ENCODE measurements at places on chromosomes 1 and 21.
A peak's percentile ranks its signal among the peaks of the same experiment; 100 is the strongest.

DNA sequence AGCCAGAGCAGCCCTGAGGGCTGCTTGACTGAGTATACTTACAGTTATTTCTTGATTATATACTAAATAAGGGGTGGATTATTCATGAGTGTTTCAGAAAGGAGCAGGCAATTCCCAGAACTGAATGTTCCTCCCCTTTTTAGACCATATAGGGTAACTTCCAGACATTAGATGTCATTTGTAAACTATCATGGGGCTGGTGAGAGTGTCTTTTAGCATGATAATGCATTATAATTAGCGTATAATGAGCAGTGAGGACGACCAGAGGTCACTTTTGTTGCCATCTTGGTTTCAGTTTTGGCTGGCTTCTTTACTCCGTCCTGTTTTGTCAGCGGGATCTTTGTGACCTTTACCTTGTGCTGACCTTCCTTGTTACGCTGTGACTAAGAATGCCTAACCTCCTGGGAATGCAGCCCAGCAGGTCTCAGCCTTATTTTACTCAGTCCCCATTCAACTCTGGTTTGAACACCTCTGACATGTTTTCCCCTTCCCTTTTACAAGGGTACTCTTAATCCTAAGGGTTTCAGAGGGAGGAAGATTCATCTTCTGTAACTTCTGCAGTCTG lies 16.2 kb downstream of the KCTD3 start:
- DNase-seq: no peak

DNA sequence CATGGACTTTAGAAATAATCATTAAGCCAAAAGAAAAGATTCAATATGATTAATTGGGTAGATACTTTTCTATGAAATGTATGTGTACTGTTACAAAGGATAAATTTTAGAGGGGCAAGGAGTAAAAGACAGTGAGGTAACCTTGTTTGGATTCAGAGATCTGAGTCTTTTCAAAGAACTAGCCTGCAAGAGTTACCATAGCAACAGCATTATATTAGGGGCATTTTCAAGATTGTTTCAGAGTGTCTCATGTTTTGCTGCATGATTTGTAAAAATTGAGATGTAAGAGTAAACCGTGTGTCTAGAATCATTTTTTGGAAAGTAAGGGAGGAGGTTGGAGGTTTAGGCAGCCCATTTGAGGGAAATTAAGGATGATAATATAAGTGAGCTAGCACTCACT lies 70.6 kb upstream of the KIAA1614 start:
- DNase-seq: no peak

- DNase-seq: no peak
These were observed 75.7 kb upstream of the F3 start for GRCh38 chr1:94617134-94617805.

DNA sequence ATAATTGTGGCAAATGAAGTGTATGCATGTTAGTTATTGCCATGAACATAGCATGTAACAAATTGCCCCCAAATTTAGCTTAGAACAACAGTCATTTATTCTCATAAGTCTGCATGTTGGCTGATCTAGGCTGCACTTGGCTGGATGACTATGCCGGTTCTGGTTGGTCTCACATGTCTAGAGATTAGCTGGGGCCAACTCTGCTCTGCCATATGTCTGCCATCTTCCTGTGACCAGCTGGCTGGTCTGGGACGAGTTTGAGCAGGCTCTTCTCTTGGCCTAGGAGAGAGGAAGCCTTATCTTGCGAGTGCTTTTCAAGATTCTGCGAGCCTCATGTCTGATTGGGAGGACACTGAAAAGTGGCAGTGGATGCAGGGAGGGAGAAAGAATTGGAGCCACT lies 198.3 kb upstream of the FAM78B start:
- no peak for DNase-seq

- DNase-seq: no peak
These were observed 89.7 kb downstream of the ITSN1 start for GRCh38 chr21:33732038-33732437.

DNA sequence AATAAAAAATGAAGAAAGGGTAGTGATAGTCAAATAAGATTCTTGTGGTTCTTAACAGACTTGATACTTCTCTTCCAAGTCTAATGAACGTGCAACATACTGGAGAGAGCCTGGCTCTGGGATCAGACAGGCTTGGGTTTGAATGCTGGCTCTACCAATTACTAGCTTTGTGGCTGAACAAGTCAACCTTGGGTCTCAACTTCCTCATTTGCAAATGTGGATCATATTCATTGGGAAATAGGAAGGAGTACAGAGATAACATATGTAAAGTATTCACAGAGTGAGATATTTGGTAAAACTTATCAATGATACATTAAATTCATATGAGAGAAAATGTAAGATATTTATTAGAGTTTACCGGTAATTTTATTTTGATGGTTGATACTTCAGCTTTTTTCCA lies 2.0 kb downstream of the EDEM3 start:
- DNase-seq: no peak

DNA sequence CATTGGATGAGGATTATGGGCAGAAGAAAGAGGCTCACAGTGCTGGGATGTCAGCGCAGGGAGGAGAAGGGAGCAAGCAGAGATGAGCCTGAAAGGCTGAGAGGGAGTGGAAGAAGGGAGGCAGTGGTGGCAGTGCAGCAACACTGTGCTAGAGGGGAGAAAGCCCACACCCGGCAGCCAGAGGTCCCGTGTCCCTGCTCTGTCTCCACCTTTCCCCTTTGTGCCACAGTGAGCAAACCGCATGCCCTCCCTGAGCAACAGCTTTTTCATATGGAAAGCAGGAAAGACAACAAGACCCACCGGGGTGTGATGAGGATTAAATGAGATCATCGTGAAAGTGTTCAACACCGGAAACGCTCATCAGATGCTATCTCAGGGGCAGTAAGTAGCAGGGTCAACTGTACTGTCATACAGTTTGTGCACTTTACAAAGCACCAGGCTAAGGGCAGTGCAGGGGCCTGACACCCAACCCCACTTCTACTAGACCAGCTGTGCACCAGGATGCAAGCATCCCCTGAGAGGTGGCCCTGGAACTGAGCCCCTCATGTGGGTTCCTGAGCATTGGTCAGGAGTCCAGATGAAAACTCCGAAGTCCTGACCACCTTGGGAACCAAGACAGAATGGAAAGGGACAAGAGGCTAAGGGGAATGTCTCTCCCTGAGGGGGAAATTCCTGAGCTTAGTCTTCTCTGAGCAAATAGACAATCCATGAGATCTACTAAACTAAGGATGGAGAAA lies 9.1 kb downstream of the NHLH1 start:
- DNase-seq: peak; percentile 19

GRCh38 chr1:230599926-230600656 lies 42.2 kb upstream of the COG2 start:
- DNase-seq: no peak

DNA sequence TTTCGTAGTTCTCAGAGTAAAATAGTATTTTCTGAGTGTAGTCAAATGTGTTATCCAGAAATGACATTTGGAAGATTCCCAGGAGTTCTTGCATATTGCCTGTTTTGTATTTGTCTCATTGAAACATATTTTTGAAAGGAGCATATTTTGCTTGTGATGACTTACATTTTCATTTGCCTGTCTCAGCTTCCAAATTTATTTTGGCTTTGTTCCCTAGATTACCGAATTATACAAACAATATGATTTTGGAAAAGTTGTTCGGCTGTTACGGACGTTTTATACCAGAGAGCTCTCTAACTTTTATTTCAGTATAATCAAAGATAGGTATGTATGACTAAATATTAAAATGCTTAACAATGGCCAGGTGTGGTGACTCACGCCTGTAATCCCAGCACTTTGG lies 46.0 kb downstream of the IARS2 start:
- DNase-seq: no peak

DNA sequence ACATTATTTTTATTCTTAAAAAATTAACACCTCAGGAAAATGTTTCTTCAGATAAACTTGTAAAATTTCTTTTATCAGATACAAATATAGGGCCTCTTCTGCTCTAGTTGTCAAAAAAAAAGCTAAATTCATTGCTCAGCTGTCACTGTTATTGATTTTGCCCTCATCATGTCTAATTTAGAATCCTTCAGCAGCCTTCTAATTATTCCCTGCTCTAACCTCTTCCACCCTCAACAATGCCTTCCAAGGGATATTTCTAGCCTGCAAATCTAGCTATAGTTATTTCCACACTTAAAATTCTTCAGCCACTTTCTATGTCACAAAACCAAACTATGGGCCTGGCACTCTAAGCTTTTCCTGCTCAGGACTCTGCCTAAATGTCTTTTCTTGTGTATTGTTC lies 25.2 kb downstream of the PDE4B start:
- DNase-seq: no peak

DNA sequence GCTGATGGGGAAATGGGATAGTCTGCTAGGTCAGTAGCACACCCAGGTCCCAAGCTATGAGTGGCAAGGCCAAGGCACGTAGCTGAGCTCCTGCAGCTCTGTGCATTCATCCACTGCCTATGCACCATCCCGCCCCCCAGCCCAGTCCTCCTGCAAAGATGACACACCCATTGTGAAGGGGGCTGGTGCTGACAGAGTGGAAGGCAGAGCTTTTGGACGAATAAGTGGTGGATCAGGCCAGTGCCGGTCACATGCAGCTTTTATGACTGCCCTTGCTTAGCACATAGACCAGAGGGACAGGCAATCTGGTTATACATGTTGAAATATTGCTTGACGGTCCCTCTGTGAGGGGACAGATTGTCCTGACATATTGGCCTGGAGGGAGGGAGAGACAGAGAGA lies 494.3 kb downstream of the PTPRU start:
- no peak for DNase-seq

DNA sequence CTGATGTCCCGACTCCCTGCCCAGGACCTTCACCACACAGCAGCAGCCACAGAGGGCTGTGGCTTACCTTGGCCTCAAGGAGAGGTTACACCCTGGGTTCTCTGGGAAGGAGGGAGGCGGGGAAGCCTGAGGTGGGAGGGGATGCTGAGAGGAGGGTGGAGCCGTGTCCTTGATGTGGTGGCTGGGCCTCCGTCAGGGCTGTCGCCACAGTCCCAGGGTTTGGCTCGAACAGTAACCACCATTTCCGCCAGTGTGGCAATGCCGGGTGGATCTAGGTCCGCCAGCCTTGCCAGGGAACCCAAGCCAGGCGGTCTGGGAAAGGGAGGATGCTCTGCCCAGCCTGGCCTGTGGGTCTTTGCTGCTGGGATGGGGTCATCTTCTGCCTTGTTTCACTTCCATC lies 18.4 kb upstream of the CDCA8 start:
- no peak for DNase-seq

GRCh38 chr1:67342076-67342890 lies 34.6 kb downstream of the IL12RB2 start:
- no peak for DNase-seq

DNA sequence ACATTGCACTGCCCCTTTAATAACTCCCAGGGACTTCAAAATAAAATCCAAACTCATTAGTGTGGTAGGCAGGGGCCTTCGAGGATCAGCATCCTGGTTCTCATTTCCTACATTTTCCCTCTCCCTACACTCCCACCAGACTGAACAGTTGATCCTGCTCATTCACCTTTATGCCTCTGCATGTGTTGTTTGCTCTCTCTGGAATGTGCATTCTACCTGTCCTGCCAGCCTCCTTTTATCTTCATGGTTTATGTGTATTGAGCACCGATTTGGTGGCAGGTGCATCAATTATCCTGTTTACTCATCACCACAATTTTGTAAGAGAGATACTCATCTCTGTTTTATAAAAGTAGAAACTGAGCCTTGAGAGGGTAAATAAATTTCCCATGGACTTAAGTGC lies 125.0 kb downstream of the ADSS2 start:
- no peak for DNase-seq

DNA sequence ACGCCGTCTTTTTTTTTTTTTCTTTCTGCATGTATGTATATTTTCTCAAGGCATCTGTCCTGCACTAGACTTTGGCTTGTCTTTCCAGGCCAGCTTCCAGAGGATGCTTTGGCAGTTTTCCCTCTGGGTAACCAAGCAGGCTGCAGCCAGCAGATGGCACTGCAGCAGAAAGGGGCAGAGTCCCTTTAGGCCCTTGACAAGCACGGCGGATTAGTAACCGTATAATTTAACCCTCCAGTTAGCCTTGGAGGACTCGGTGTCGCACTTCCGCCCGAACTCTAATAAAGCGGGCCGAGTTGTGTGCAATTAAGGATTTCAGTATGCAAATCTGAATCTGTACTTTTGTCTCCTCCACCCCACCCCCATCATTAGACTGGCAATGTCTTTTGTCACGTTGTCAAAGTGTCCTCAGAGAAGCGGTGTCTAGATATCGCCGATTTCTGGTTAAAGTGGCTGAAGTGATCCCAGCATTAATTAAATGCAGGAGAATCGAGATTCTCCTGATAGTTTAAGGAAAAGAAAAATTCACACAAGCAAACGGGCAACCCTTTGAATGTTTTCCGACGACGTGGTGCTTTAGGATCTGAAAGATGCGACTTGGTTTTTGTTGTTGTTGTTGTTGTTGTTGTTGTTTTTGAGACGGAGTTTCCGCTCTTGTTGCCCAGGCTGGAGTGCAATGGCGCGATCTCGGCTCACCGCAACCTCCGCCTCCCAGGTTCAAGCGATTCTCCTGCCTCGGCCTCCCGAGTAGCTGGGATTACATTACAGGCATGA lies 1.1 kb upstream of the TMEM167B start:
- DNase-seq: peak; percentile 86

DNA sequence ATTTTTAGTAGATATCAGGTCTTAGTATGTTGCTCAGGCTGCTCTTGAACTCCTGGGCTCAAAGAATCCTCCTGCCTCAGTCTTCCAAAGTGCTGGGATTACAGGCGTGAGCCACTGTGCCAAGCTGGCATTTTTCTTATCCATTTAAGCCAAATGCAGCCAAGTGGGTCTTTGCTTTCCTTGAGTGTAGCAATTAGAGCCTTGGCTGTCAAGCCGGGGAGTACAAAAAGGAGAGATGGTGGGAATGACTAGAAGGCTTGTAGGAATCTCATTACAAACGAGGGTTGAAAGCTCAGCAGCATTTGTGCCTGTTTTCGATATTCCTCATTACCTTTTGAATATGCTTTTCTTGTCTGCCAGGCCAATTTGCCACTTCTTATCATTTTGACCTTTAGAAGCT lies 140.9 kb downstream of the DISC1 start:
- no peak for DNase-seq

- DNase-seq: no peak
These were observed 72.0 kb downstream of the VCAM1 start for GRCh38 chr1:100791586-100791985.

DNA sequence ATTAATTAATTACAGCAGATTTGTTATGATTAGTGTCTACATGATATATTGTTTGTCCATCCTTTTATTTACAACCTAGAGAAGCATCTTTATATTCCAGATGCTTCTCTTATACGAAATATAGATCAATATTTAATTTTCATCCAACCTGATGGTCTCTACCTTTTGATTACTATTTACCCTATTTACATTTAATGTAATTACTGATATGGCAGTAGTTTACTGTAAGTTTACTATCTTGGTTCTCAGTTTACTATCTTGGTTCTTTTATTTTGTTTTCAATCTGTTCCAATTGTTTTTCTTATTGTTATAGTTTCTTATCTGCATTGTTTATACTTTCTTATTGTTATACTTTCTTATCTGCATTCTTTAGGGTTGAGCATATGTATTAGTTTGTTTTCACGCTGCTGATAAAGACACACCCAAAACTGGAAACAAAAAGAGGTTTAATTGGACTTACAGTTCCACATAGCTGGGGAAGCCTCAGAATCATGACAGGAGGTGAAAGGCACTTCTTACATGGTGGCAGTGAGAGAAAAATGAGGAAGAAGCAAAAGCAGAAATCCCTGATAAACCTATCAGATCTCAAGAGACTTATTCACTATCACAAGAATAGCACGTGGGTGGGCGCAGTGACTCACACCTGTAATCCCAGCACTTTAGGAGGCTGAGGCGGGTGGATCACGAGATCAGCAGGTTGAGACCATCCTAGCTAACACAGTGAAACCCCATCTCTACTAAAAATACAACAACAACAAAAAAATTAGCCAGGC lies 28.9 kb downstream of the FAF1 start:
- no peak for DNase-seq

All from SHP77 (cell line).